ENCODE measurements at places on chromosomes 7 and 10.
A peak's percentile ranks its signal among the peaks of the same experiment; 100 is the strongest.

GRCh38 chr10:95438781-95439180 lies 122.4 kb downstream of the SORBS1 start:
- DNase-seq = no peak

DNA sequence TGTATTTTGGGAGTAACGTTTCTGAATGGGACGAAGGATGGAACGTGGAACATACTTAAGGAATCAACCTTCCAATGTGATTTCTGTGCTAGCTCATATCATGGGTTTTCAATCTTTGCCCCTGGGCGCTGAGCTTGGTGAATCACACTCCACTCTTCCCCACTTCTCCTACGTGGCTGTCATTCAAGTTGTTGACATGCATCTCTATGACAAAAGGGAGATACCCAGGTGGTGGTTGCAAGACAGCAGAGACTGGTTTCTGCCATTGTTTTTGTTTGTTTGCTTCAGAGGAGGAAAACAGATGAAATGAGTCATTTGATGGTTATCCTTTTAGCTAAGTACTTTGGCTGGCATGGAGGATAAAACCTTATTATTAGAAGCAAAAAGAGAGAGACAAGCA lies 573.9 kb downstream of the GATA3 start:
- DNase-seq = no peak

GRCh38 chr7:3683546-3684539 lies 382.8 kb downstream of the SDK1 start:
- DNase-seq = no peak

GRCh38 chr10:35884657-35885071 lies 242.6 kb upstream of the FZD8 start:
- no peak for DNase-seq

- DNase-seq = no peak
Measured at GRCh38 chr7:66296557-66296956, 91.4 kb downstream of the TPST1 start.

GRCh38 chr7:123624527-123625183 lies 23.0 kb downstream of the ASB15 start:
- DNase-seq = peak; percentile 18

DNA sequence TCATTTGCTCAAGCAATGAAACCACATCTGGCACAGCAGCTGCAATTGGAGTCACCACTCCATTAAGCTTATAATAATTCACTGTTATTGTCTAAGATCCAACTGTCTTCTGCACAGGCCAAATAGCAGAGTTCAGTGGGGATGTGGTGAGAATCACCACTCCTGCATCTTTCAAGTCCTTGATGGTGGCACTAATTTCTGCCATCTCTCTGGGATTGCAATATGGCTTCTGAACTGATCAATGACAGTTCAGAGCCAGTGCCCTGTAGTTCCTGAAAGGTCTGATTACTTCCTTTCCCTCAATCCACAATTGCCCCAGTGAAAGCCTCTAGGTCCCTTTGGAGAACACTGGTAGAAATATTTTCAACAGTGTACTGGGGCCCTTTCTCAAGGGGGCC lies 6.4 kb downstream of the IGFBP1 start:
- DNase-seq = no peak

DNA sequence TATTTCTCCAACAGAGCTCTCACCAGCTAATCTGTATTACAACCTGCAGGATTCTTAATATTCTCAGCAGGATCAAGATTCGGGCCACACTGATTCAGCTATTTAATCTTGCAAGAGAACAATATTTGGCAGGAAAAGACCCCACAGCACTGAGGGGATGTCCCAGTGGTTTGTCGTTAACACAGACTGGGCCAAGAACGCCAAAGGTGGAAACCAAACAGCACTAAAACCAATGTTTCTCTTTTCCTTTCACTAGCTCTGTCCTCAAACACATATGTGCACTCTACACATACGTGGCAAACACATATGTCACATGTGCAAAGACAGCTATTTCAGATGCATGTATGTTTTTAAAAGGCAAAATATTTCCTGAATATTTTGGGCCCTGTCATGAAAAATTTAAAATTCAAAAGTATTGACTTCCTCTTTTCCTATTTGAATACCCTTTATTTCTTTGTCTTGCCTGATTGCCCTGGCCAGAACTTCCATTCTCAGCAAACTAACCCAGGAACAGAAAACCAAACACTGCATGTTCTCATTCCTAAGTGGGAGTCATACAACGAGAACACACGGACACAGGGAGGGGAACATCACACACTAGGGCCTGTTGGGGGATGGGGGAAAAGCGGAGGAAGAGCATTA lies 51.7 kb upstream of the NEBL start:
- DNase-seq = no peak

GRCh38 chr7:26593393-26593792 lies 271.0 kb downstream of the SKAP2 start:
- no peak for DNase-seq
